ENCODE measurements at places on chromosomes 3 and 15.

- no peak for DNase-seq
Measured at GRCh38 chr3:140113996-140114788, 179.2 kb downstream of the CLSTN2 start.

DNA sequence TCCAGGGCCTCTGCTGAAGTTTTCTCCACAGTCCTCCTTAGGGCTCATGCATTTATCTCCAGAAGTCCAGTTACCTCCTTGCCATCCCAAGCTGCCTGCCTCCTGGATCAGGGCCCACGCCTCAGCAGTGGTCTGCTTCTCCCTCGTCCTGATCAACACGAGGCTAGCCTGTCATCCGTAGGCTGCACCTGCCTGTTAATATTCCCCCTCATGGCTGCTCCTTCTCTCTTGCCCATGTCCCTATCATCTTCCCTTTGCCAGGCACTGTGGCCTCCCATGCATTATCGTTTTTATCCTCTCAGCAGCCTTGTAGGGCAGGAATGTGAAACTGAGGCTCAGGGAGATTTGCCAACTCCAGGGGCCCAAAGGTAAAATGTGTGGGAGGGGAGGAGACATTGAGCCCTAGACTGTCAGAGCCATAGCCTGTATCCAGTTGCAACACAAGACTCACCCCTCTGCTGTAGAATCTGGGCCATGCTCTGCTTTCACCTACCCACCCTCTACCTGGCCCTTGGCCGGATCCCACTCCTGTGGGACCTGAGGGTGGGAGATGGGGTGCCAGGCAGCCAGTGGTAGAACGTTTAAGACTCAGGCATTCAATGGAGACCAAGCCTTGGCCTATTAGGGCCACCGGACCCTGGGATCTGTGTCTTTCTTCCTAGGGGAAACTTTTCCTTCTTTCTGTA lies 4.6 kb downstream of the GRM2 start:
- no peak for DNase-seq

- no peak for DNase-seq
Measured at GRCh38 chr15:93231261-93231925, 142.4 kb upstream of the RGMA start.

- no peak for DNase-seq
Measured at GRCh38 chr3:123653221-123653682, 68.4 kb upstream of the HACD2 start.

GRCh38 chr15:87033056-87033455 lies 953.4 kb downstream of the AGBL1 start:
- DNase-seq: no peak

- DNase-seq: no peak
Measured at GRCh38 chr3:89506462-89507103, 399.2 kb downstream of the EPHA3 start.

DNA sequence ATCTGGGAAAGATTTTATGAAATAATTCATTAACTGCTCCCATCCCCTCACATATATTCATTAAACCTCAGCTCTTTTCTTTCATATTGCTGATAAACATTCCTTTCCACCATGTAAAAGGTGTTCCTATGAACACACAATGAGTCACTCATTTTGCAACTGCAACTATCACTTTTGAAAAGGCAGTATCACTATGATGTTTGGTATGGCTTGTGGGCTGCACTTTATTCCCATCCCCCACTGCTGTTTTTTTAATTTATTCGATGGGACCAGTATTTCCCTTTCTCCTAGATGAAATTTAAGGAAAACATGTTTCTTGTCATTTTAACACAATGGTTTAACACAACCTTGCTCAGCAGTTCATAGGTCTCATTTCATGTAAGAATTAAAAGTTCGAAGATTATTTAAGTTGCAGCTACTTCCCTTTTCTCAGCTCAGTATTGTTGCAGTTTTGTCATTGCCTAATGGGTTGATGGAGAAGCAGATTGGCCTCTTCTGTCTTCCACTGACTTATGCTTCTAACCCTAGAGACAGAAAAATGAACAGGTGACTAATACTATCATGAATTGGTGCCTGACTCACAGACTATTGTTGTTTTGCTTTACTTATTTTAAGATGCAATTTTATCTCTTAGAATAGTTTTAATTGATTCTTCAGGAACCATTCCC lies 280.3 kb downstream of the ZPLD1 start:
- DNase-seq: no peak

DNA sequence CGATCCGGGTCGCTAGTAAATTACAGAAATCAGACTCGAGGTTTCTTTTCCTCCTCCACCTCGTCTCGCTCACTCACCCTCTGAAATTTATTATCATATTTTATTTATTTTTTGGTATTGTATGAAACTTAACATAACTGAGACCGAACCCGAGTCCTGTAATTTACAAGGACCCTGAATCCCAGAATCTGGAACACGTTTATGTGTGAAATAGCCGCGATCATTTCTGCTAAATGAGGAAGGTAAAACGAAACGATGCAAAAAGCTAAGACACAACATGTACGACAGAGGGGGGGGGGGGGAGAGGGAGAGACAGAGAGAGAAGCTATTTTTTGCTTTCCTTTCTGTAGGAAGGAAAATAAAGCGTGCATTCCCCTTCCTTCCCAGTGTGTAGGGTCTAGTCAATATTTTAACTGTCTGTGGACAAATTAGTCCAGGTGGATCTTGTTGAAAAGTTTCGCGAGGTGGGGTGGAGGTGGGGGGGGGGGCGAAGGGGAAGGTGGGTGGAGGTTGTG lies 1.6 kb downstream of the BBX start:
- no peak for DNase-seq

DNA sequence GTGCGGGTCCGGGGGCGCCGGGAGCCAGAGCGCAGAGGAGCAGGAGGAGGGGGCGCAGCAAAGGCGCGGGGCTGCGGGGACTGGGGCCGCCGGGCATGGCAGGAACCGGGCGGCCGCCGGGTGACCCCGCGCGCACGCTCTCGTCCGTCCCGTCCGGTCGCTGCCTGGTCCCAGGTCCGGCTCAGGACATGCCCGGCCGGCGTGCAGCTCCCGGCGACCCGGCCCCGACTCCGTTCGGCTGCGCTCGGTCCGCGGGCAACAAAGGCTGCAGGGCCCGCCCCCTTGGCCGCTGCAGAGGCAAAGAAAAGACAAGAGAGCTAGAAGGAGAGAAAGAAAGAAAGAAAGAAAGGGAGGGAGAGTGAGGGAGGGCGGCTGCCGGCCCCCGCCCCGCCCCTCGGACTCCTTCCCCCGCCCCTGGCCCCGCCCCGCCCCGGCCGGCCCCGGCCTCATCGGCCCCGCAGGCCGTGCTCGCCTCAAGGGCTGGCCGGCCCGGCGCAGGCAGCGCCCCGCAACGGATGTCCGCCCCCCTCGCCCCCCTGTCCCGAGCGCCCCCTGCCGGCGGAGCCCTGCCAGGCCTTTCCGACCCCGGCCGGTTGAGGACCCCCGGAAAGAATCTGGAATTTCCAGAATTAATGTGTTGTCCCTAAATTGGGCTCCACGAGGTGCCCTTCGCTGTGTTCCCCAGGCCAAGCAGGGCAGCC lies at the start of gene ADAMTS7:
ADAMTS7 (minus strand) TSS at position 341 of the 701 bp plus-strand sequence; CDS start at position 97, 244 bp downstream.
- no peak for DNase-seq

DNA sequence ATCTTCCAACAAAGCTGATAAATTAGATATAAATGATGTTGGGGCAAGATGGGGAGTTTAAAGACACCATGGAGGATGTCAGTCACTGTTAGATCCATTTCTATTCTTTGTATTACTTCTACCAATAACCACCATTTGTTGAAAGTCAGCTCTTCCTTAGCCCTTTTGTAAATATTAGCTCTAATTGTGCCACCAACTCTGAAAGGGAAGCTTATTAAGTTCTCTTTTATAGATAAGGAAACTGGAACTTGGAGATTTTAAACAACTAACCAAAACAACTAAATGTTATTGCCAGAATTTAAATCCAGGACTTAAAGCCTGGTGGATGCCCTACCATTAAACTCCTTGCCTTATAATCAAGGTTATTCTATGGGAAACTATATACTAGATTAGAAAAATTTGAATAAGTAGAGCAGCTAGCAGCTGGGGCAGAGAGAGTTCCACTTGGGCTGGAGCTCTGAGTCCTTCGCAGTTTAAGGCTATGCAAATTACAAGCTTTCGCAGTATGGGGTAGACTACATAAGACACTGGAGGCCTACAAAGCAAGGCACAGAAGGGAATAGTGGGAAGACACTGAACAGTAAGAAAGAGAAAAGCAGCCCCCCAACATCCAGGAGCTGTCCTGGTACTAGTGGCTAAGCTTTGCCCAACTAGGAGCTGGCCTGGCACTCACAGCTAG lies 52.6 kb downstream of the TM4SF18 start:
- no peak for DNase-seq

DNA sequence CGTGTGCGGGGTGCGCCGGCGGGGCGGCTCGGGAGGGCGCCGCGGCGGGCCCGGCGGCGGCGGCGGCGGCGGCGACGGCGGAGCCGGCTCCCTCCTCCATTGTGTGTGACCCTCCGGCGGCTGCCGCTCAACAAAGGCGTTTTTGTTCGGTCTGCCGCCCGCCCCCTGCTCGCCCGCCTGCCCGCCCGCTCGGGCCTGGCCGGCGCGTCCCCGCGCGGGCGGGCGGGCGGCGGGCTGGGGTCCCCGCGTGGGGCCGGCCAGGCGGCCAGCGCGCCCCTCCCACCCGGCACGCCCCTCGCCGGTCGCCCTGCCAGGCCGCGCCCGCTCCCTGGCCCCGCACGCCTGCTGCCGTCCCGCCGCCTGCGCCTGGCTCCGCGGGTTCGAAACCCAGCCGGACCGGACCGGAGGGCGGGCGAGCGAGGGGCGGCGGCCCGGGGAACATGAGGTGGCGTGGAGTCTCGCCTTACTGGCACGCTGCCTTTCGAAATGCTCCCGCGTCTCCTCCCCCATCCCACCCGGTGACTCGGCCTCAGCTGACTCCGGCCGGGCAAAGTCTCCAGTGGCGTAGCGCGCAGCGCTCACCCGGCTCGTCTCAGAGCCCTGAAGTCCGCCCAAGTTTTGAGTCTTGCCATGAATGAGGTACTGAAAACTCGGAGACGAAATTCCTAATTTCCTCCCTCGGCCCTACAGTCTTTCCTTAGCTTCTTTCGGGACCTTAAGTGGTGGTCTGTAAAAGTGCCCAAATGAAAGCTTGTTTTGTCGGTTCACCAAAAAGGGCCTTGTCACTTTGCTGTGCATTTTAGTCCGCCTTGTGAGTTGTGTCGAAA lies 588 bp downstream of the MAPK6 start:
- no peak for DNase-seq

GRCh38 chr3:191148131-191148530 lies 50.9 kb upstream of the OSTN start:
- no peak for DNase-seq

DNA sequence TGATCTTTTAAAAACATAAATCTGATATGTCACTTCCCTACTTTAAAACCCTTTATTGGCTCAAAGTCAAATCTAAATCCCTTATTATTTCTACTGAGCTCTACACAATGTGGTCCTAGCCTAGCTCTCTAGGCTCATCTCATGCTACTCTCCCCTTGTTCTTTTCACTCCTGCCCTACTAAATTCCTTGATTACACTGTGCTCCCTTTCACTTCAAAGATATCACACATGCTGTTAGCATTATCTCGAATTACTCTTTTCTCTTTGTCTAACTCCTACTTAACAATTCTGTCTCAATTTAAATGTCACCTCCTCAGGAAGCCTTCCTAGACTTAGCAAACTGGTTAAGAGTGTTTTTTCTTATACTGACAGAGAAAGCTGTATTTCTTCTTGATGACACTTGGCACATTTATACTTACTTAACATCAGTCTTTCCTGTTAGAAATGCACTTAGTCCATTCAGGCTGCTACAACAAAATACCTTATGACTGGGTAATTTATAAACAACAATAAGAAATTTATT lies 102.0 kb downstream of the SCAPER start:
- DNase-seq: no peak

DNA sequence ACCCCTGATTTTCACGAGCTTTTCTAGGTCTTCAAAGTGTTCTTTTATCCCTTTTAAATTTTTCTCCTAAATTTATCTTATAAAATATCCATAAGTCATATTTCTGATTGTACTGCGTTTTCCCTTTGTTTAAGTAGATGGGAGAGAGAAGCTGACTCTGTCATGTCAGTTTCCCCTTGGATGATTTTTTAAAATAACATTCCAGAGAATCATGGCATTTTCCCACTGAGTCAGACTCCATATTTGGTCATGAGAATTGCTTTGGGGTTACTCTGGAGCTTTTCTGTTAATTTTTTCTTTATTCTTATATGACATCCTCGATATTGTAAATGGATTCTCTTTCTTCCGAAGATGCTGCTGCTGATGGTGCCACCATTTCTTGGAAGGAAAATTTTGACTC lies 28.6 kb upstream of the UMPS start:
- DNase-seq: no peak

GRCh38 chr3:23438657-23439056 lies 235.5 kb downstream of the UBE2E2 start:
- no peak for DNase-seq

DNA sequence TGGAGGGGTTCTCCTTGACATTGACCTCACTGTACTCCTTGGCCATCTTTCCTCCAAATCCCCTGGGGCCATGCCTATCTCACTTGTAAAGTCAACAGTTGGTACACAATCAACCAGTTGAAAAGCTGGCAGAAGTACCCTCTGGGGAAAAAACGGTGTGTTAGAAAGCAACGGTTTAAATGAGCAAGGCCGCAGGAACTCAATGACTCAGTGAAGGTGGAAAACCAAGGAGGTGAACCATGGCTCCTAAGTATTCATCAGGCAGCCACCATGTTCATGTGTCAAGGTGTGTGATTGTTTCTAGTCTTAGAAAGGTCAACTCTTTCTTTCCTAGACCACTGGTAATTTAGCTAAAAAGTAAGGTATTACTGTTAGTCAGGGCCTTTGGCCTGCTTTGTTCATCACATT lies 130.9 kb upstream of the SATB1 start:
- no peak for DNase-seq

DNA sequence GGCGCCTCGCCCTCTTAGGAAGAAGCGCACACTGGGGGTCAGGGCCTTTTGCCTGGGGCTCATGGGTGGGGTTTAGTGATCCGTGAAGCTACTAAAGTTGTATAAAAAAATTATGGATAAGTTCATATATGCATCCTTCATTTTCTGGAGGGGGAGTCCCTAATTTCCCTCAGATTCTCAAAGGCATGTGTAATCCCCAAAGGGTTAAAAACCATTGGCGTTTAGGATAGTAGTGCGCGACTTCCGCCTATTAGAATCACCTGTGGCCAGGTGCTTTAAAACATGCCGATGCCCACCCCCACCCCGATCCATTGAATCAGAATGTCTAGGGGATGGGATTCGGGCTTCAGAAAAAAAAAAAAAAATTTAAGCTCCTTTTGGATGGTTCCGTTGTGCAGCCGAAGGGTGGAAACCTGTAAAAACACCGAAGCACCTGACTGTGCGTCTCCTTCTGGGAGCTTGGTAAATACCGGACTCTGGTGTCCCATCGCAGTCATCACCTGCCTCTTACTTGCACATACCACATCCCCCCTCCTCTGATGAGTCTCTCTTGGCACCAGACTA lies 570 bp downstream of the APH1B start:
- no peak for DNase-seq

- no peak for DNase-seq
Measured at GRCh38 chr15:55742927-55743728, at the start of gene PRTG. Gene PRTG, minus strand, starts transcription at chr15:55743152. Its CDS starts 221 bp downstream, at chr15:55742931.

DNA sequence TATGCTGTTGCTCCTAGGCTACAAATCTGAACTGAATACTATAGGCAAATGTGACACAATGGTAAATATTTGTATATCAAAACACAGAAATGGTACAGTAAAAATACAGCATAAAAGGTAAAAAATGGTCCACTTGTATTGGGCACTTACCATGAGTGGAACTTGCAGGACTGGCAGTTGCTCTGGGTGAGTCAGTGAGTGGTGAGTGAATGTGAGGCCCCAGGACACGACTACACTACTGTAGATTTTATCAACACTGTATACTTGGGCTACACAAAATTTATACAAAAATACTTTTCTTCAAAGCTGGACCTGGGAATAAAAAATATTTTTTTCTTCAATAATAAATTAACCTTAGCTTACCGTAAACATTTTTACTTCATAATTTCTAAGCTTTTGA lies 41.6 kb upstream of the DUT start:
- DNase-seq: no peak
